ENCODE measurements at places on chromosomes 12 and 14.
A peak's percentile ranks its signal among the peaks of the same experiment; 100 is the strongest.

- peak; percentile 83 for DNase-seq
Observed at GRCh38 chr12:117155278-117156060, 34.8 kb downstream of the FBXO21 start.

GRCh38 chr12:25262389-25263074, 11.8 kb upstream of the KRAS start:
- DNase-seq: no peak

- no peak for DNase-seq
Observed at GRCh38 chr12:108580531-108580930, 17.4 kb downstream of the TMEM119 start.

- DNase-seq: no peak
Observed at GRCh38 chr12:97536353-97536752, 73.7 kb downstream of the RMST start.

DNA sequence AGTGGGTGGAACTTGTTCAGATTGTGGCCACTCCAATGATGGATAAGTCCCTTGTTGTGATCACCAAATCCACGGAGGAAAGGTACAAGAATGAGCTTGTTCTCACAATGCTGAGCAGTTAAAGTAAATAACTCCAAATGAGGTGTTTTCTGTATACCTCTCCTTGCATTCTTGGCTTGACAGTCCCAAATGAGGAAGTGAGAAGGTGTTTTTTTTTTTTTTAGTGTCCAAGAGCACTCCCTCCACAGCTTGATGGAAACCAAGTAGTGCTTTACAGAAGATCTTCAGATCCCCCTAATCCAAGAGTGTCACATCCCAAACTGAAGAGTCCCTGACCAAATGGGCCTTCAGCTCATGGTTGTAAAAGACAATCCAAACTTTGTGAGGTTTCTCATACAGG, 153.6 kb downstream of the ATP23 start:
- DNase-seq: no peak

DNA sequence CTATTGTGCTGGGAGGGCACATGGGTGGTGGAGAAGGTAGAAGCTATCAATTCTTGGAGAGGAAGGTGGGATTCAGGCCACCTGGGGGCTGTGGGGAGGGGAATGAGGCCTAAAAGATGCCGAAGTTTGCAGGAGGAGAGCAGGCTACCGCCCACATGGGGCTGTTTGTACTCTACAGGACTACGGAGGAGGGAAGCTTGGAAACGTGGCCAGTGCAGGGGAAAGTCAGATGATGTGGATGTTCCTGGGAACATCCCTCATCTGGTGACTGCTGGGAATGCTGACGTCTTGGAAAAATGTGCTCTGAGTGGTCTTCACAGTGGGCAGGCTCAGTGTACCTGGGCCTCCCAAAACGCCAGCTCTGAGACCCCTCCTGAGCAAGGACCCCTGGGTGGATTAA, 78.5 kb downstream of the TNFAIP2 start:
- no peak for DNase-seq

DNA sequence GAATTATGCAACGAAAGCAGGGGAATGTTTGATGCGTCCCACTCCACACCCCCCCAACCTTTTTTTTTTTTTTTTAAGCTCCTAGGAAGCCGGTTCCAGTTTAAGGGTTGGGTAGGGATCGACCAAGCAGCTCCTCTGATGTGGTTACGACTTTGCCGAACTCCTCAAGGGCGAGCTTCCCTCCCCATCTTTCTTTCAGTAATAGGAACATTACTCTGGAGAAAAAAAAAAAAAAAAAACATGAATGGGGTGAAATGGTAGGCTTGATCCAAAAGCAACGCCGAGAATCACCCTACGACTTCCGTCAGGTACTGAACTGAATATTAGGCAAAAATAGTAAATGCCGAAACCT, 9.6 kb downstream of the BMP4 start:
- no peak for DNase-seq

All from large intestine (tissue), 12 donors.